ENCODE measurements at places on chromosomes 7 and 10.

- DNase-seq: no peak
These were observed 297.5 kb downstream of the CXCL12 start for GRCh38 chr10:44087403-44087802.

- DNase-seq: no peak
These were observed 7.7 kb upstream of the ZNF783 start for GRCh38 chr7:149254181-149254858.

- no peak for DNase-seq
These were observed 11.3 kb downstream of the FERD3L start for GRCh38 chr7:19133886-19134285.

- no peak for DNase-seq
These were observed 22.3 kb downstream of the BZW2 start for GRCh38 chr7:16668049-16668858.

DNA sequence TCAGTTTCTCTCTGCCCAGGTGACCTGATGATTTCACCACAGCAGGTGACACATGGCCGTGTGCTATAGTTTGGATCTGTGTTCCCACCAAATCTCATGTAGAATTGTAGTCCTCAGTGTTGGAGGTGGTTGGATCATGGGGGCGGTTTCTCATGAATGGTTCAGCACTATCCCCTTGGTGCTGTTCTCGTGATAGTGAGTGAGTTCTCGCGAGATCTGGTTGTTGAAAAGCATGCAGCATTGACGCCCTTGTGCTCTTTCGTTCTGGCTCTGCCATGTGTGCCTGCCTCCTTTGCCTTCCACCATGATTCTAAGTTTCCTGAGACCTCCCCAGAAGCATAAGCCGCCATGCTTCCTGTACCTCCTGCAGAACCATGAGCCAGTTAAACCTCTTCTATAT lies 85.2 kb upstream of the C1QL3 start:
- DNase-seq: no peak

DNA sequence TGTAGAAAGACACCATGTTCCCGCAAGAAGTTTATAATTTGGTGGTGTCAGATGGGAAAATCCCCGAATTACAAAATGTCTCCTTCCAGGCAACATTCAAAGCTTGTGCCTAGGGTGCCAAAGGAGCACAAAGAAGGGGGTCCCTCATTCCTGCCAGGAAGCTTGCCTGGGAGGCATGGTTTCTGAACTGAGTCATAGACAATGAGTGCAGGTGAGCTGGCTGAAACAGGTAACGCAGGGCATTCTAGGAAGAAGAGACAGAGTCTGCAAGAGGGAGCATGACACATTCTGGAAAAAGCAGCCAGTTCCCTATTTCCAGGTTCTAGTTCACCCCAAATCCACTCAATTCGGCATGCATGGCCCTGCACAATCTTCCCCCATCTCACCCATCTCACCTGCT lies 11.9 kb upstream of the CALU start:
- DNase-seq: no peak

- DNase-seq: no peak
These were observed 271.1 kb downstream of the SNX13 start for GRCh38 chr7:17669204-17669603.

GRCh38 chr7:130341882-130342281 lies 2.7 kb upstream of the CPA5 start:
- no peak for DNase-seq

DNA sequence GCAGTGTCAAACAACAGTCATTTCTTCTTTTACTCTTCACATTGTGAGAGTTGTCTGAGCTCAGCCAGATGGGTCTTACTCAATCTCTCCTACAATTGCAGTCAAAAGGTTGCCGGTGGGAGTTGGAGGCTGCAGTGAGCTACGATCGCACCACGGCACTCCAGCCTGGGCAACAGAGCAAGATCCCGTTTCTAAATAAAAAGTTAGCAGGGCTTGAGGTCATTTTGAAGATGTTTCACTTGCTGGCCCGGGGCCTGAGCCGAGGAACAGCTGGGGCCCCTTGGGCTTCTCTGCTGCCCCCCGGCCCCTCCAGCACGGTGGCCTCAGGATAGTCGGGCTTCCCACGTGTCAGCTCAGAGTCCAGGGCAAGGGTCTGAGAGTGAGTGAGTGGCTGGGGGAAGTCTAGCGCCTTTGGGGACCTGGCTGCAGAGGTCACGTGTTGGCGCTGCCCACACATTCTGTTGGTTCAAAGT lies 40.4 kb downstream of the GTF2IRD1 start:
- DNase-seq: no peak

GRCh38 chr10:97543025-97543546 lies 29.5 kb upstream of the ANKRD2 start:
- no peak for DNase-seq

GRCh38 chr10:78533776-78534175 lies 500.1 kb downstream of the RPS24 start:
- no peak for DNase-seq

DNA sequence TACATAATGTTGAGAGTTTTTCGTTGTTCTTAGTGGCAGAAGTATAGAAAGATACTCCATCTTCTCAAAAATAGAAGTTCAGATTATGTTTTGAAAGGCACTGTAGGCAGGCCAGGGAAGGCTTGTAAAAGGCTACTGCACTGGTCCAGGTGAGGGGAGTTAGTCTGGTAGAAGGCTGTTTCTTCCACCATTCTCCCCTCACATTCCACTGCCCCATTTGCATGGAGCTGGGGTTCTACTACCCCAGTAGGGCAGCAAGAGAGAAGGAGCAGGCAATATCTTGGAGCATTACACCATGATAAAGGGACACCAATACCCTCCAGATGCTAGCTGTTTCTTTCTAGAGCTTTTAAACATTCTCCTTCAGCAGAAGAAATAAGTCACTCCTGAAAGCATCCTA lies 16.5 kb upstream of the SGMS1 start:
- no peak for DNase-seq

DNA sequence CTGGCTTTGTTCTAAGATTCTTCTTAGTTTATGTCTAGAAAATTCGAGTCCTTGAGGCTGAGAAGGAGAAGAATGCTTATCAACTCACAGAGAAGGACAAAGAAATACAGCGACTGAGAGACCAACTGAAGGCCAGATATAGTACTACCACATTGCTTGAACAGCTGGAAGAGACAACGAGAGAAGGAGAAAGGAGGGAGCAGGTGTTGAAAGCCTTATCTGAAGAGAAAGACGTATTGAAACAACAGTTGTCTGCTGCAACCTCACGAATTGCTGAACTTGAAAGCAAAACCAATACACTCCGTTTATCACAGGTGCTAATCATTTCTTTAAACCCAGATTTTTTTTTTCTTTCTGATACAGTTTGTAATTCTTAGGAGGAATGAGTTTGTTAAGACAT lies 6.7 kb downstream of the CEP55 start:
- no peak for DNase-seq

- no peak for DNase-seq
These were observed 43.9 kb downstream of the DOCK4 start for GRCh38 chr7:112162142-112162766.

GRCh38 chr10:22690614-22691431 lies 23.6 kb downstream of the PIP4K2A start:
- no peak for DNase-seq
